Progenitor cell of endocrine pancreas (in vitro differentiated cells): ENCODE measurements at places on chromosomes 7 and 10. TPM values are rescaled to one million over a fixed set of nuclear protein-coding genes. Genes with fewer than 3 reads are reported as not detected.
A peak's percentile ranks its signal among the peaks of the same experiment; 100 is the strongest.

DNA sequence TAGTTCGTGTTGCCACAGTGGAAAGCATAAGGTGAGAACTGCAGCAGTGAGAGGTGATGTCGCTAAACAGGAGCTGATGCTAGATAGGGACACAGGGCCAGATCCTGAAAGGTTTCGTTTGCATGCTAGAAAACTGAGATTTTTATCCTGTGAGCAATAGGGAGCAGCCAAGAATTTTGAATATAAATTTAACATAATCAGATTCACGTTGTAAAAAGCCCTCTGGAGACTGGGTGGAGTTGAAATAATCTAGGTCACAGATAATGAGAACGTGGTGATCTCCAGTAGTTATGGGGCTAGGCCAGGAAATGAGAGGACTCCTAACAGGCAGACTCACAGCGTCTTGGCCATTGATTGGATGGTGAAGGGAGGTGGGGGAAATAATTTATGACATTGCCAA is 92.1 kb upstream of the IMMP2L start:
- peaks cover 4% of the 10 kb centered on the region for H3K27me3 ChIP-seq
- no peak for DNase-seq
- H3K4me1 ChIP-seq: peaks cover 11% of the 10 kb centered on the region
- H3K4me3 ChIP-seq: no peak overlapping the region
- H3K27ac ChIP-seq: no peak overlapping the region

GRCh38 chr10:47159361-47160260 is 140.4 kb upstream of the GDF10 start:
- no peak overlapping the region for H3K4me3 ChIP-seq
- no peak overlapping the region for H3K27ac ChIP-seq
- H3K27me3 ChIP-seq: peaks cover 23% of the 10 kb centered on the region
- H3K4me1 ChIP-seq: no peaks in the 10 kb centered on the region
- no peaks in the 10 kb centered on the region for H3K36me3 ChIP-seq

GRCh38 chr7:133649593-133649992 is 396.7 kb downstream of the EXOC4 start:
- H3K4me3 ChIP-seq: no peak overlapping the region
- DNase-seq: no peak
- H3K36me3 ChIP-seq: peaks cover 2% of the 10 kb centered on the region
- H3K27me3 ChIP-seq: no peaks in the 10 kb centered on the region
- peaks cover 20% of the 10 kb centered on the region for H3K4me1 ChIP-seq

C10orf105 gene
- 0.07 TPM in 1 of 2 replicates, not detected in the other for total RNA-seq

DNA sequence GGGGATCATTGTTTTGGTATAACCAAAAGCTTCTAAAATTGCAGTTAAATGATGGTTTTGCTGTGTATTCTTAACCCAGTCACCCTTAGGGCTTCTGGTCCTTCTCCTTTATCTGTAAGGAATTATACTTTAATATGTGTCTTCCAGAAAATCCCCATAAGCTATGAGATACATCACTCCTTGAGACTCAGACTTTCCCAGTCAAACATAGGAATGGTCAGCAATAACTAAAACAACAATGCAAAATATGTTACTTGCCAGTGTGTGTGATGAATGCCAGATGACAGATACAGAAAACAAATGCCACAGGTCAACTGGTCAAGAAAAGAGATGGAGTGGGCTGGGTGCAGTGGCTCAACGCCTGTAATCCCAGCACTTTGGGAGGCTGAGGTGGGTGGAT is 10.1 kb downstream of the ADD3 start:
- no peak for DNase-seq
- peaks cover 2% of the 10 kb centered on the region for H3K36me3 ChIP-seq
- no peaks in the 10 kb centered on the region for H3K27me3 ChIP-seq
- no peak overlapping the region for H3K4me3 ChIP-seq
- H3K27ac ChIP-seq: no peak overlapping the region
- peaks cover 21% of the 10 kb centered on the region for H3K4me1 ChIP-seq

DNA sequence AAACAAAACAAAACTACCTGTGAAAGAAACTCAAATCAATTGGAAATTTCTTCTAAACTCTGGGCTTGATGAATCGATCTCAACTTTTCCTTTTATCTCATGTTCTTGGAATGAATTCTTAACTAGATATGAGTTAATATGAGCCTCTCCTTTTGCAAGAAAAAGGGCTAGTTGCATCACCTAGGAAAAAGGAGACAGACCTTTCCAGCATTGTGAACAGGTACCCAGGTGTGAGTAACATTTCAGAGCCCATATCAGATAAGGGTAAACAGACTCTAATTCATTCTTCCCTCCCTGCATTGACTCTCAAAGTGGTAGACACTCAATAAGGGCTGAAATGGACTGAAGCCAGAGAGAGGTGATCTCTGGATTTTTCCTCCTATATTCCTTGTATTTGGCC is 103.8 kb upstream of the AGR3 start:
- no peak for DNase-seq
- peak overlapping the region; percentile 4 for H3K27ac ChIP-seq

- H3K27ac ChIP-seq: no peak overlapping the region
- H3K27me3 ChIP-seq: no peaks in the 10 kb centered on the region
- H3K36me3 ChIP-seq: peaks cover 22% of the 10 kb centered on the region
- no peaks in the 10 kb centered on the region for H3K4me1 ChIP-seq
- DNase-seq: no peak
- no peak overlapping the region for H3K4me3 ChIP-seq
Observed at GRCh38 chr10:336247-336646, 201.0 kb downstream of the ZMYND11 start.

MMP21 gene
- not detected in 2 replicates for total RNA-seq

DNA sequence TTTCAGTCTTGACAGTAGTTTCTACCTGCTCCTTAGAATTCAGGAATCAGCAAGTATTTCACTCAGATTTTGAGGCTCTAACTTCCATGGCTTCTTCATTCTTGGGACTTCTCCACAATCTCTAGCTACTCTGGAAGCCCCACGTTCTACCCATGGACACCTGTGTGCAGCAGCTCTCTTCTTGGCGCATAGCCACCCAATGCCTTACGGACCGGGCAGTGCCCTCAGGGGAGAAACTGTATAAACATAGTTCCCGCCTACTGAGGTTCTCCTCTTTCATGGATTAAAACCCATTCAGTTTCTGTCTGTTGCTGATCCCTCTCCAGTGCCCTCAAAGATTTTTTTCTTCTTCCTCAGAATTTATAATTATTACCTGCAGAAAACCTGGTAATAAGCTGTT is 177.1 kb downstream of the SORCS1 start:
- peaks cover 4% of the 10 kb centered on the region for H3K4me1 ChIP-seq
- H3K36me3 ChIP-seq: no peaks in the 10 kb centered on the region
- DNase-seq: no peak

KCNH2 gene
- 6.9 and 9.4 TPM in 2 replicates for total RNA-seq

CLCN1 gene
- 0.09 and 0.14 TPM in 2 replicates for total RNA-seq

DNA sequence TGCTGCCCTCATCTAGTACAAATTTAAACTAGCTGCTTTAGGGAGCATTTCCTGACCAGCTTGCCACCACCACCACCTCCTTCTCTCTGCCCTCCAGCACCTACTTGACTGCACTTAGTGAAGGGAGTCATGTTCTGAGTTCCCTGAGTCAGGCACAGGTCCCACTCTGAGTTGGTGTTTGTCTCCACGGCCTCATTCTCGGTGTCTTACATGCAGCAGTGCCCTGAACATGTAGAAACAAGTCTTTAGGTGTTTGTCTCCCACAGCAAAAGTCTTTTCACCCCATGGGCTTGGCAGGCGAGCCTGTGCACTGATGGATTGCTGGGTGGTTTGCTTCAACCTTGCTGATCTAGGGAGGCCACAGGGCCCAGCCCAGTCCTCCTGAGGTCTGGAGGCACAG is 16.9 kb downstream of the TSPAN14 start:
- no peak for DNase-seq
- H3K27me3 ChIP-seq: no peaks in the 10 kb centered on the region
- H3K4me3 ChIP-seq: no peak overlapping the region
- peaks cover 6% of the 10 kb centered on the region for H3K36me3 ChIP-seq
- peak overlapping the region; percentile 88 for H3K27ac ChIP-seq

HOXA7 gene
- 1.4 and 1.5 TPM in 2 replicates for total RNA-seq

DNA sequence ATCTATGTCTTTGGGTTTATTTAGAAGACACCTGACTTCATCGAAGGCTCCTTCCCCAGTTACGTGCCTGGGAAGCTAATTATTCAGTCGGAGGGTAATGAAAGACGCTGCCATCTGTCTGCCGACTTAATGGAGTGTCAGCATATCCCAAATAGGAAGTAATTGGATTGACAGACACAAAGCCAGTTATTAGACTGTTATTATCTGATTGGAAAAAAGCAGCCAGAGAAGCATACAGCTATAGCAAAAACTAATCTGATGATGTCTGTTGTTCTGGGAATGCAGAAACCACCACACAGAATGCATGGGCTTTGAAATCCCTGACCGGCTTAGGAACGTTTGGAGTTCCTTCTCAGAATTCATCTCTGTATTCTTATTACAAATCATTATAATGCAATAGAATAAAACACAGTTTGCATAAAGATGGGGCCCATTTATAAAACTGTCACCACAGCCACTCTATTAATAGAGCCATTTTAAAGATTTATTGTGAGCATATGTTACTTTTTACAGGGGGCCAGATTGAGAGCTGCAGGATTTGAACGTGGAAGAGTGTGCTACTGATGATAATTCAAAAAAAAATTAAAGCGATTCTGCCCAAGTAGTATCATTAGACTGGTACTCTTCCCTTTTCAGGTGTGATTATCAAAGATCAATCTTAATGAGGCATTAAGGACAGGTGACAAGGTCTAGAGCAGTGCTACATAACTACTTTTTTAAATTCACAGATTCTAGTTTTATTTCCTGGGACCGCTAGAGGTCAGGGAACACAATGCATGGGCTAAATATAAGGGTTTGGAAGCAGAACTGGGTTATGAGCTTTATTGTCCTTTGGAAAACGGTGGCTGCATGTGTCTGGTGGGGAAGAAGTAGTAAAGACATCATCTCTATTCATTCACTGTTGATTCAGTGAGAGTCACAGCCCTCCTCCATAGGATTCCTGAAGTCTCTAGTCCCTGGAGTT is 330.1 kb upstream of the LRGUK start:
- no peak for DNase-seq
- no peak overlapping the region for H3K4me3 ChIP-seq
- H3K4me1 ChIP-seq: no peaks in the 10 kb centered on the region
- H3K27me3 ChIP-seq: no peaks in the 10 kb centered on the region

- no peaks in the 10 kb centered on the region for H3K36me3 ChIP-seq
- no peak overlapping the region for H3K4me3 ChIP-seq
- no peak overlapping the region for H3K27ac ChIP-seq
Observed at GRCh38 chr7:38660427-38661099, 29.4 kb upstream of the AMPH start.

DNA sequence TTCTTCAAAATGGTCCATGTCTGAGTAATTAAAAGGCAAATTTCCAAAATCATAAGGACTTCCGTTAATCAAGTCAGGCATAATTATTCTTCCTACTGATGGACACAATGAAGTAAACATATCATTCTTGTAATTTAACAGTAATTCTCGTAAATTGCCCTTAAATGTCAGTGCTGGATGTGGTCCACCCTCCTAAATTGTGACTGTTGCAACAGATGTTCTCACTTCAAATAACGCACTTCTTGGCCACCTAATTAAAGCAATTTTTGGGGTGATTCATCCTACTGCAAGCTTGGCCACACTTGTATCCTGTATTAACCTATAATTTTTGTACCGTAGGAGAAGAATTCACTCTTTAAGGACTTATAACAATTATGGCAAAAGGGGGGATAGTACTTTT is 1.9 kb downstream of the COL1A2 start:
- H3K27ac ChIP-seq: no peak overlapping the region
- H3K4me3 ChIP-seq: no peak overlapping the region
- peaks cover 13% of the 10 kb centered on the region for H3K27me3 ChIP-seq
- peaks cover 9% of the 10 kb centered on the region for H3K4me1 ChIP-seq
- DNase-seq: no peak

DNA sequence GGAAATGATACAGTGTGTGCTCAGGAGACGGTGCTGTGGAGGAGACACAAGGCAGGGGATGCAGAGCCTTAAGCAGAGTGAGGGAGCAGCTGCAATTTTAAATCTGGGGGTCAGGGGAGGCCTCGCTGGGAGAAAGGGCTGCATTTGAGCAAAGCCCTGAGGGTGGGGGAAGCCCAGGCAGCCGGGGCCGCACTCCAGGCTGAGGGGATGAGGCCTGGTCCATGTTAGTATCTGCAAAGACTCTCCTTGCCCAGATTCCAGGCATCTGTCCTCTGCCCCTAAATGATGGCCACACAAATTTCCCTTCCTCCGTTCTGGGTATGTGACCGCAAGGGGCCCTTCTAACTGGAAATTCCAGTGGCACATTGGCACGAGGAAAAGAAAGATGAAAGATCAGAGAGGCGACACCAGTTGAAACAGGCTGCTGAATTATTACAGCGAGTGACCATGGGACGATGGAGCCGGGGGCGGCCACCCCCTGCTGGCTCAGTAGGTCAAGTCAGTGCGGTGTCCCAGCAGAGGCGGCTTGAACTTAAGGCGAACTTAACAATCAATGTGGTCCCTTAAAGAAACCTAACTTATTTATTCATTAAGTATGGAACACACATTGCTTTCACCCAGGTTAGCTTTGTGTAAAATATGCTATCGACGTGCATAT is 62.3 kb upstream of the KAT6B start:
- DNase-seq: no peak
- H3K4me1 ChIP-seq: no peaks in the 10 kb centered on the region
- no peak overlapping the region for H3K27ac ChIP-seq
- peaks cover 7% of the 10 kb centered on the region for H3K27me3 ChIP-seq

OLAH gene
- not detected in 2 replicates for total RNA-seq

- no peaks in the 10 kb centered on the region for H3K27me3 ChIP-seq
- no peak overlapping the region for H3K27ac ChIP-seq
- H3K4me1 ChIP-seq: no peaks in the 10 kb centered on the region
Observed at GRCh38 chr10:65847436-65848230, 1078.2 kb upstream of the LRRTM3 start.

MAP3K8 gene
- 15.0 and 16.8 TPM in 2 replicates for total RNA-seq

GRCh38 chr10:66811211-66811610 is 114.6 kb upstream of the LRRTM3 start:
- H3K36me3 ChIP-seq: no peaks in the 10 kb centered on the region
- DNase-seq: no peak
- no peak overlapping the region for H3K27ac ChIP-seq
- H3K27me3 ChIP-seq: no peaks in the 10 kb centered on the region

DNA sequence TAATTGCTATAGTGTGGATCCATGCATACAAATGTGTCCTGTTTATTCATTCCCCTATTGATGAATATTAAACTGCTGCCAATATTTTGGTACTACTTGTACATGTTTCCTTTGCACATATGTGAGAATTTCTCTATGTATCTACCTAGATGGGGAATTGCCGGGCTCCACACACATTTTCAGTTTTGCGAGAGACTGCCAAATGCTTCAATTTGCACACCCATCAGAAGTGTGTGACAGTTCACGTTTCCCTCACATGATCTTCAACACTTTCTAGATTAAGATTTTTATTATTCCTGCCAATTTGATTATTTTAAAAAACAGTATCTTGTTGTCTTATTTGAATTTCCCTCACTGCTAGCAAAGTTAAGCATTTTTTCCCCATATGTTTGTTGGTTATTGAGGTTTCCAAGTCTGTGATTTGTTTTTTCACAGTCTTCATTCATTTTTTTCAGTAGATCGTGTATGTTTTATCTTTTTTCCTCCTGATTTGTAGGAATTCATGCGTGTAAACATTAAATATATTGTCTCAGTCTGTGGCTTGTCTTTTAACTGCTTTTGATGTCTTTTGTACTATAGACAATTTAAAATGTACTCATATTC is 2.4 kb upstream of the KLF14 start:
- DNase-seq: no peak
- H3K27ac ChIP-seq: no peak overlapping the region
- H3K27me3 ChIP-seq: peaks cover 61% of the 10 kb centered on the region
- no peaks in the 10 kb centered on the region for H3K36me3 ChIP-seq
- peaks cover 4% of the 10 kb centered on the region for H3K4me1 ChIP-seq
